Peyer's patch (tissue), 4 donors: ENCODE measurements at places on chromosomes 2 and 18. TPM values are rescaled to one million over a fixed set of nuclear protein-coding genes. Genes with fewer than 3 reads are reported as not detected.

- H3K4me3 ChIP-seq: no peak overlapping the region
- H3K4me1 ChIP-seq: no peaks in the 10 kb centered on the region
- no peak for DNase-seq
- H3K36me3 ChIP-seq: no peaks in the 10 kb centered on the region
- H3K27me3 ChIP-seq: no peaks in the 10 kb centered on the region
Observed at GRCh38 chr2:180907731-180908130, 72.7 kb upstream of the UBE2E3 start.

DNA sequence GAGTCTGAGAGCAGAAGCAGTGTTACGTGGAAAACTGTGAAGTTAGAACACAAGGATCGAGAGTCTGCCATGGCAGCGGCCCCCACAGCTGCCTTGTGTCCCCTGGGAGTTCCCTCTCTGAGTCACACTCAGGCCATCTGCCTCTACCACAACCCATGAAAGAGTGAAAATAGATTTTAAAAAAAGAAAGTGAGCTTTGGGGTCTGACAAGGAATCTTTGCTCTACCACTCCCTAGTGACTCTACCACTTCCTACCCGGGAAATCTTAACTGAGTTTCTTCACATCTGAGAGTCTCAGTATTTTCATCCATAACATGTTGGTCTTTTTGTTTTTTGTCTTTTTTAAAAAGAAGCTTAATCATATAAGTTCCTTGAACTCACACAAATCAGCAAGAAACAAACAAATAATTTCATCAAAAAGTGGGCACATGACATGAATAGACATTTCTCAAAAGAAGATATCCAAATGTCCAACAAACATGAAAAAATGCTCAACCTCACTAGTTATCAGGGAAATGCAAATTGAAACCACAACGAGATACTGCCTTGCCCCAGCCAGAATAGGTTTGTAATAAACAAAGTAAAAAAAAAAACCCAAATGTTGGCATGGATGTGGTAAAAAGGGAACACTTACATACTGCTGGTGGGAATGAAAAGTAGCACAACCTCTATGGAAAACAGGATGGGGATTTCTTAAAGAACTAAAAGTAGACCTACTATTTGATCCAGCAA, 2.4 kb upstream of the MSGN1 start:
- DNase-seq: peak; percentile 53
- H3K4me3 ChIP-seq: no peak overlapping the region
- H3K27ac ChIP-seq: no peak overlapping the region
- no peaks in the 10 kb centered on the region for H3K4me1 ChIP-seq
- no peaks in the 10 kb centered on the region for H3K36me3 ChIP-seq

- H3K27me3 ChIP-seq: no peaks in the 10 kb centered on the region
- H3K4me3 ChIP-seq: no peak overlapping the region
- peak overlapping the region; percentile 86 for H3K27ac ChIP-seq
- DNase-seq: no peak
- no peaks in the 10 kb centered on the region for H3K36me3 ChIP-seq
- no peaks in the 10 kb centered on the region for H3K4me1 ChIP-seq
Observed at GRCh38 chr18:77068321-77069312, 64.0 kb downstream of the MBP start.

GRCh38 chr2:240269380-240269779, 128.9 kb upstream of the OTOS start:
- no peaks in the 10 kb centered on the region for H3K27me3 ChIP-seq
- no peaks in the 10 kb centered on the region for H3K36me3 ChIP-seq
- no peak for DNase-seq
- no peak overlapping the region for H3K27ac ChIP-seq
- no peaks in the 10 kb centered on the region for H3K4me1 ChIP-seq
- no peak overlapping the region for H3K4me3 ChIP-seq

DNA sequence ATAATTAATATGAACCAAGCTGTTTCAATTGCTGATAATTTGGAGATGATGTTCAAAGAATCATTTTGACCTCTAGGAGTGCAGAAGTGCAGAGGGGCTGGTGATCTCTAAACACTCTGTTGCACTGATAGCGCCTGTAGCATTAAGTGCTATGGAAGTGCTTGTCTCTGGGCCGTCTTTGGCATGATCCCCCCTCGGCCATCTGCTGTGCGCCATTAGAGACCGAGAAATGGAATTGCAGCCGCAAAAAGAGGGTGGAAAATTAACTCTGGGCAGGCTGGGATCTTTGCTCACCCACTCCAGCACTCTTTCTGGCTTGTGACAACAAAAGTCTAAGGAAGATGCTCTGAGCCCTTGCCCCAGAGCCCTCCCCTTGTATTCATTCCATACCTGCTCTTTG, 23.4 kb downstream of the AKAIN1 start:
- H3K27me3 ChIP-seq: no peaks in the 10 kb centered on the region

GRCh38 chr2:7119132-7119835, 202.1 kb downstream of the RNF144A start:
- no peaks in the 10 kb centered on the region for H3K36me3 ChIP-seq
- no peaks in the 10 kb centered on the region for H3K4me1 ChIP-seq
- H3K4me3 ChIP-seq: no peak overlapping the region
- no peaks in the 10 kb centered on the region for H3K27me3 ChIP-seq
- DNase-seq: no peak

Gene PLEK
- total RNA-seq: 4.8 TPM

DNA sequence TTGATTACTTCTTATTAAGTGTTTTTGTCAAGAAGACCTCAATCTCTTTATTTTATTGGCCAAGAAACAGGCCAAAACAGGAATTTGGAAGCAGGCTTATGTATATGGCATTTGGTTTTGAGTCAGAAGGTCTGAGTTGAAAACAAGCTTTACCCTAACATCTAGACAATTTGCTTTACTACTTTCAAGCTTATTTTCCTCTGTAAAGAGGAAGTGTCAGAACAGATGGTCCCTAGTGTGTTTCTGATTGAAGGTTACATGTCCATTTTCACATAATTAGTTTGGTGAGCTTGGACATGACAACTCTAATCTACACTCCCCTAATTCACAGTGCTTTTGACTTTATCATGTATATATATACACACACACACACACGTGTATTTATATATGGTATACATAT, 19.8 kb upstream of the MAP4K4 start:
- no peaks in the 10 kb centered on the region for H3K27me3 ChIP-seq
- DNase-seq: no peak
- no peak overlapping the region for H3K27ac ChIP-seq
- no peaks in the 10 kb centered on the region for H3K4me1 ChIP-seq
- no peak overlapping the region for H3K4me3 ChIP-seq
- H3K36me3 ChIP-seq: no peaks in the 10 kb centered on the region

GRCh38 chr18:37537868-37538525, 27.6 kb downstream of the CELF4 start:
- no peak overlapping the region for H3K4me3 ChIP-seq
- DNase-seq: peak; percentile 43
- no peaks in the 10 kb centered on the region for H3K36me3 ChIP-seq
- no peaks in the 10 kb centered on the region for H3K27me3 ChIP-seq
- H3K27ac ChIP-seq: no peak overlapping the region
- H3K4me1 ChIP-seq: no peaks in the 10 kb centered on the region

GRCh38 chr18:74945774-74946545, 263.0 kb downstream of the PTGR3 start:
- H3K4me1 ChIP-seq: no peaks in the 10 kb centered on the region
- H3K27me3 ChIP-seq: no peaks in the 10 kb centered on the region
- no peaks in the 10 kb centered on the region for H3K36me3 ChIP-seq
- H3K4me3 ChIP-seq: no peak overlapping the region
- DNase-seq: no peak
- no peak overlapping the region for H3K27ac ChIP-seq

DNA sequence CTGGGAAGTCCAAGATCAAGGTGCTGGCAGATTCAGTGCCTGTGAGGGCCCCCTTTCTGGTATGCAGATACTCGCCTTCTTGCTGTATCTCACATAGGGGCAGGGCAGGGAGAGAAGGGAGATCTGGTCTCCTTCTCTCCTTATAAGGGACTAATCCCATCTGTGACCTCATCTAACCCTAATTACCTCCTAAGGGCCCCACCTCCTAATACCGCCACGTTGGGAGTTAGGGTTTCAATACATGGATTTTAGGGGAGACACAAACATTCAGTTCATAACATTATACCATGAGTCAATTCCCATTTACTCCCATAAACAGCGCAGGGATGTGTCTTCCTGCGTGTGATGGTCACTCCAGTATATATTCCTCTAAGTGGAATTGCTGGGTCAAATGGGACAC, 73.8 kb upstream of the TXNDC2 start:
- no peaks in the 10 kb centered on the region for H3K36me3 ChIP-seq
- H3K4me1 ChIP-seq: no peaks in the 10 kb centered on the region
- DNase-seq: no peak

Gene MROH2A
- 0.27 TPM for total RNA-seq

- no peaks in the 10 kb centered on the region for H3K36me3 ChIP-seq
- H3K4me1 ChIP-seq: no peaks in the 10 kb centered on the region
- no peak overlapping the region for H3K27ac ChIP-seq
- H3K27me3 ChIP-seq: no peaks in the 10 kb centered on the region
Observed at GRCh38 chr2:118089139-118089800, 999 bp downstream of the INSIG2 start.

Gene SESTD1
- total RNA-seq: 45.8 TPM

DNA sequence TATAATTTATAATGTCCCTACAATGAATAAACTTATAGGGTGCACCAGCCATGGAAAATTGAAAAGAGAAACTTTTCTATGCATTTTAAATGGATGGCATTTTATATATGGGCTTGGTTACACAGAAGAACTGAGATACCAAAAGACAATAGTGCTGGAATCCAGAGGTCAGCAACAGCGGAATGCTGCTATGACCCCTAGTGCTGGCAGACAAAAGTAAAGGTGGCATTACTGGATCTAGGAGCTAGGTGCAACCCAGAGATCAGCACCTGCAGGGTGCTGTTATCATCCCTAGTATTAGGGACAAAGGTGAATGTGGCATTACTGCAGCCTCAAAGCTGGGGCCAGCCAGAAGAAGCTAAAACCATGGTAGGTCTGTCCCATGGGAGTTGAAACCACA, 392.7 kb upstream of the ST6GAL2 start:
- H3K4me3 ChIP-seq: no peak overlapping the region
- no peak overlapping the region for H3K27ac ChIP-seq
- DNase-seq: no peak
- H3K4me1 ChIP-seq: no peaks in the 10 kb centered on the region

GRCh38 chr18:45437366-45437765, 177.9 kb upstream of the SLC14A2 start:
- no peak overlapping the region for H3K27ac ChIP-seq
- no peaks in the 10 kb centered on the region for H3K36me3 ChIP-seq

Gene SERPINB3
- total RNA-seq: not detected

Gene ZNF385B
- 3.9 TPM for total RNA-seq
